Fibroblast of upper back skin (primary cell): ENCODE measurements at places on chromosomes 5 and 9.

GRCh38 chr5:139027150-139027549 lies 152.0 kb upstream of the LRRTM2 start:
- DNase-seq: no peak

DNA sequence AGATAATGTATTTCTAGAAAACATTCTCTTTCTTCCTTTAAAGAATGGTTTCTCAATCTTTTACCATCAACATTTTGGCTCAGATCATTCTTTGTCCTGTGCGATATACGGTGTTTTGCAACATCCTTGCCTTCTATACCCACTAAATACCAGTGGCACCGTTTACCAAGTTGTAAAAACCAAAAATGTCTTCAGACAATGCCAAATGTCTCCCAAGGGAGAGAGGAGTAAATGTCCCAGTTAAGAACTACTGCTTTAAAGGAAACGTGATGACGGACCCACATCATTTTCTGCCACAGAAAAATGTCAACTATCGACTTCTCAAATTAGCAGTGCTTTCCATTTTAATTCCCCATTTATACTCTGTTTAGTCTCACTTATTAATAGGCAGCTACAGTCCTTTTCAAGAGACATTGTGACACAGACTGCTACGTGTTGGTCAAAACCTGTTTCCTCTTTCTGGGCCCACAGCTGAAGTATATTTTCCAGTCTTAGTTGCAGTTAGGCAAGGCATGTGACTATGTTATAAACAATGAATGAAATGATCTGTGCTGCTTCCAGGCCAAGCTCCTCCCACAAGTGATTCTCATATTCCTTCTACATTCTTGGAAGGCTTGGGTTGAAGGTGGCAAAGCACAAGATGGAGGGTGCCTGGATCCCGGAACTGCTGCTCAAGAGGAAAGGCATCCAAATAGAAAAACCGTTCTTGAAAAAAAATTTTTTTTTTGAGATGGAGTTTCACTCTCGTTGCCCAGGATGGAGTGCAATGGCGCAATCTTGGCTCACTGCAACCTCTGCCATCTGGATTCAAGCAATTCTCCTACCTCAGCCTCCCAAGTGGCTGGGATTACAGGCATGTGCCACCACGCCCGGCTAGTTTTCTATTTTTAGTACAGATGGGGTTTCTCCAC lies 8.8 kb downstream of the PRXL2C start:
- peak; percentile 67 for DNase-seq

GRCh38 chr5:131230406-131230805 lies 33.4 kb upstream of the CDC42SE2 start:
- DNase-seq: no peak

GRCh38 chr5:158390577-158390976 lies 531.6 kb upstream of the CLINT1 start:
- peak; percentile 90 for DNase-seq

- peak; percentile 57 for DNase-seq
Measured at GRCh38 chr5:174311531-174312269, 266.2 kb downstream of the NSG2 start.

GRCh38 chr9:90697808-90698207 lies 55.2 kb upstream of the DIRAS2 start:
- no peak for DNase-seq

DNA sequence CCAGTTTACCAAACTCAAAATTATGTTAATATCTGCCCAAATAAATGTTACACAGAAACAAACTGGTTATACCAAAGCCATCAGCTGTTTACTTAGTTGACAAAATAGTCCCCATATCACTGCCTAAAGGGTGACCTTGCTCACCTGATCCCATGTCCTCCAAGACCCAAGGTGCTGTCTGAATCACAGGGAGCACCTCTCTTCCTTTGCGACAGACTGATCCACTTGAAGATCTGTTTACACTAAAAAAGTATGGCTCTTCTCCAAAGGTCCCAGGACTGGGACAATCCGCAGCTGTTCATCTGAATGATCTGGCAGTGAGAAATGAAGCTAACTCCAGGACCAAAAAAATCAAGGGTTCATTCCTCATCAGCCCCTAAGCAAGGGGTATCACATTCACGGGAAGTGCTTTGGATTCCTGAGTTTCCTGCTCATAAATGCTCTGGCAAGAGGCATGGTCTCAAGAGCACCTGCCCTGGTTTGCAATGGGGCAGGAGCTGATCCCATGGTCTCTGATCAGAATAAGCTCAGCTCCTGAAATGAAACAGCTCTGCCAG lies 5.0 kb downstream of the PRUNE2 start:
- no peak for DNase-seq

GRCh38 chr5:176906126-176906525 lies 7.0 kb upstream of the HK3 start:
- no peak for DNase-seq

DNA sequence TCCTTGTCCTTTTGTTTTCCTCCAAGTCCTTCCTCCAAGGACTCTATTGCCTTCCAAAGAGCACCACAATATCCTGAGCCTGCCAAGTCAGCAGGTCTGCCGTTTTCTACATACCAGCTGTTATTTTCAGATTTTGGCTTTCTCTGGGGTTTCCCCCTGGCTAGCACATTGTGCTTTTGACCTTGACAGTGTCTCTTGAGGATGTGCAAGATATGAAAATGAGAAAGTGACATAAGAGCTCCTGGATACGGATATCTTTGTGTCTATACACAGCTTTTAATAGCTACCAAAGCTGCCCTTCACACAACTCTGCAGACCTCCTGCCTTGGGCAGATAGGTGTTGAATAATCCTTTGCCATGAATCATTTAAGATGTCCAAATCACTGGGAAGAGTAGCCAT lies 67.0 kb downstream of the HAPLN1 start:
- no peak for DNase-seq

DNA sequence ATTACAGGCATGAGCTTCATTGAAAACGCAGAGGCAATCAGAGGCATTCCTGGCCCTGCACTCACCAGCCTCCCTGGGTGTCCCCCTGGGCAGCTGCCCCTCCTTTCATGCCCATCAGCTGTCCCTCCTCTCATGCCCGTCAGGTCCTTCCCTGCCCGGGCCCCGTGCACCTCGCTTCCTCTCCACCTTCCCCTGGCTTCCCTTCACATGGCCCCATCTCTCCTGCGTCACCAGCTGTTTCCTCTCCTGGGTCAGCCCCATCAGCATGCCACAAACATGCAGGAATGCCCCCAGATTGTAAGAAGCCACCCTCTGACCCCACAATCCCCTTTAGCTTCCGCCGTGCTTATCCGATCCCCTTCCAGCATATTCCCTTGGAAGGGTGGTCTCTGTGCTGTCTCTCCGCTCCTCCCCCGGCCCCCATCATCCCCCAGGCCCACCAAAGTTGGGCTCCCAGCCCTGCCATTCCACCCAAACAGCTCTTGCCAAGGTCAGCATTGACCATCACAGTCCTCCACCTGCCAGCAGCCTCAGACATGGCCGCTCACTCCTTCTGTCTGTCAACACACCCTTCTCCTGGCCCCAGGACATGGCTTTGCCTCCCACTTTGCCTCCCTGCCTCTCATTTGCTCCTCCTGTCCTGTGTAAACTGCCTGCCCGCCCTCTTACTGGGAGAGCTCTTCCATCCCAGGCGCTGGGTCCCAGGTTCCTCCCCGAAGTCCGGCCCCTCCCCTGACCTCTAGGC lies 98.6 kb upstream of the IER5L start:
- no peak for DNase-seq

- DNase-seq: no peak
Measured at GRCh38 chr9:103533318-103533717, 538.2 kb downstream of the CYLC2 start.

DNA sequence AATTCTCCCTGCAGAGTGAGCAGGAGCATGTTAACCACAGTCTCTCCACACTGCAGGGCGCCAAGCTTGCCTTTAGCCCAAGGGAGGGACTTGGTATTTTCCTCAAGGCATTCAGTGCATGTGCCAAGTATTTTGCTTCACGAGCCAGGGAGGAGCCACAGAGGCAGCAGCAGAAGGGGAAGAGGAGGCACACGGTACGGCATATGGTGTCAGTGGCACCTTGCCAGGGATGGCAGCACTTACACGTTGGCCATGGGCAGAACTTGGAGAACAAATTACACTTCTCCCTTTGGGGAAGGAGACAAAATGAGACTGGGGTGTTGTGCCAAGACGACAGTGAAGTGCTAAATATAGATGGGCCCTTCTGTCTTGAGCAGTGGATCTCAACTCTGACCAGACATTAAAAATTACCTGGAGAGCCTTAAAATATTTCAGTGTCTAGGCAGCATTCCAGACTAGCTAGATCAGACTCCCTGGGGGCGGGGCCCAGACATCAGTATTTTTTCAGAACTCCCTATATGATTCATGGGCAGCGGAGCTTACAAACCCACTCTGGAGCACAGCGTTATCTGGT lies 155.8 kb downstream of the DRD1 start:
- DNase-seq: peak; percentile 94

- peak; percentile 67 for DNase-seq
Measured at GRCh38 chr9:131657940-131658339, 81.9 kb downstream of the RAPGEF1 start.

DNA sequence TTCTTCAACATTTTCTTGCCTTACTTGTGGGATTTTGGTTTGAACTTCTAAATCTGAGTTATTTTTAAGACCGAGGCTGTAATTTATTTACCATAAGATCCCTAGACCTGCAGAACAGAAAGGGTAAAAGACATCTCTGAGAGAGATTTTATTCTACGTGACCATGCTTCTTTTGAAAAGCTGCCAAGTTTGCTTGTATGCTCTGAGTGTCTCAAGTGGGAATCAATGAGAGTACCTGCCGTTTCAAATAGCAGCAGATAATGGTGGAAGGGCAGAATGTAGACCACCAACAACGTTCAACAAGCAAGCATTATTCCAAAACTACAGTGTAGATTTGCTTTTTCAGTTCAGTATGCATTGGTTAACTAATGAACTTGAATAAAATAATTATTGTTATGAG lies 108.6 kb upstream of the MINAR2 start:
- DNase-seq: no peak

DNA sequence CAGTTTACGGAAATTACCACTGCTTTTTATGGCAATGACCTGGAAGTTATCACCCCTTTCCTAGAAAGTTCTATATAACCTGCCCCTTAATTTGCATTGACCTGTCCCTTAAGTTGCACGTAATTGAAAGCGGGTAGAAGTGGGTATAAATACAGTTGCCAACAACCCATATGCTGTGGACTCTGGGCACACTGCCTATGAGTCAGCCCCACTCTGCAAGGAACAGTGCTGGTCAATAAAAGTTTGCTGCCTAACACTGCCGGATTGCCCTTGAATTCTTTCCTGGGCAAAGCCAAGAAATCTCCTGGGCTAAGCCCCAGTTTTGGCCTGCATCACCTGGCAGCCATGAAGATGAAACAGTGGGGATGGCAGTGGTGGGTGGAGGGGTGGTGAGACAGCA lies 23.9 kb upstream of the CLPTM1L start:
- DNase-seq: no peak

GRCh38 chr5:174599992-174600391 lies 124.4 kb upstream of the MSX2 start:
- DNase-seq: no peak

DNA sequence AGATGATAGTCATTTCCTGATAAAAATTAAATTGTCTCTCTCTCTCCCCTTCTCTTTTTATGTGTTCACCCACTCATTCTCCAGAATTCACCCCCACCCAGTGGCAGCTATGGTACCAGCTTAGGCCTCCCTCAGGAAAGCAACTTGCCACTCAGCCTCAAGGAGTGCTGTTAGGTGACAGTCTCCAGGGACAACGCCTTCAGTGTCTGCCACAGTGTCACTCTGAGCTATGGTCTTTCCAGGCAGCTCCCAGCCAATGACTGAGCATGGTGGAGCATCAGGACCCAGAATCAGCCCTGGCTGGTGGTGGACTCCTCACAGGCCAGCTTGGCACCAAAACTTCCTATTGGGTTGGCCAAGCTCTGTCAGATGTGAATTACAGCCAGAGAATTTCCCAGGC lies 140.9 kb upstream of the PIK3R1 start:
- DNase-seq: no peak

DNA sequence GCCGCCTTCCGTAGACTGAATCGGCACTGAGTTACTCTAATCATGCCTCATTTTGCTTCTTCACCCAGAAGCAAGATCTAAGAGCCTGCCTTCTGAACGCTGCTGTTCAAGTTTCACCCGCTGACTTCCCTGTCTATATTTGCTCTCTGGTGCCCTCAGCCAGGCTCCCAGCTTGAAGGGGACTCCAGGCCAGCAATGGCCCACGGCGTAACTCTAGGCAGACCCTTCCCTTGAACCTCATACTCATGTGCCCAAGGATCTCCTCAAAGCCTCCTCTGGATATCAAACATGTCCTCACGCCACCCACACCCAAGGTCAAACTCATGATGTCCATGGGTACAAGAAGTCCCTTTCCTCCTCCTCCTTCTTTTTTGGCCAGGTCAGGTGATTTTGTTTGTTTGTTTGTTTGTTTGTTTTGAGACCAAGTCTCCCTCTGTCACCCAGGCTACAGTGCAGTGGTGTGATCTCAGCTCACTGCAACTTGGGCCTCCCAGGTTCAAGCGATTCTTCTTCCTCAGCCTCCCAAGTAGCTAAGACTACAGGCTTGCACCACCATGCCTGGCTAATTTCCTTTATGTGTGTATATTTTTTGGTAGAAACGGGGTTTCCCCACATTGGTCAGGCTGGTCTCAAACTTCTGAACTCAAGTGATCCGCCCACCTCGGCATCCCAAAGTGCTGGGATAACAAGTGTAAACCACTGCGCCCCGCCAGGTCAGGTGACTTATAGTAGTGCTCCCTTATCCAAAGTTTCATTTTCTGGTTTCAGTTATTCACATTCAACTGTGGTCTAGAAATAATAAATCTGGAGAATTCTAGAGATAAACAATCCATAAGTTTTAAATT lies 239.0 kb downstream of the SYK start:
- no peak for DNase-seq

- DNase-seq: peak; percentile 80
Measured at GRCh38 chr5:132294728-132295504, 722 bp downstream of the SLC22A4 start.

- DNase-seq: no peak
Measured at GRCh38 chr9:93543117-93543516, 33.3 kb upstream of the PHF2 start.

DNA sequence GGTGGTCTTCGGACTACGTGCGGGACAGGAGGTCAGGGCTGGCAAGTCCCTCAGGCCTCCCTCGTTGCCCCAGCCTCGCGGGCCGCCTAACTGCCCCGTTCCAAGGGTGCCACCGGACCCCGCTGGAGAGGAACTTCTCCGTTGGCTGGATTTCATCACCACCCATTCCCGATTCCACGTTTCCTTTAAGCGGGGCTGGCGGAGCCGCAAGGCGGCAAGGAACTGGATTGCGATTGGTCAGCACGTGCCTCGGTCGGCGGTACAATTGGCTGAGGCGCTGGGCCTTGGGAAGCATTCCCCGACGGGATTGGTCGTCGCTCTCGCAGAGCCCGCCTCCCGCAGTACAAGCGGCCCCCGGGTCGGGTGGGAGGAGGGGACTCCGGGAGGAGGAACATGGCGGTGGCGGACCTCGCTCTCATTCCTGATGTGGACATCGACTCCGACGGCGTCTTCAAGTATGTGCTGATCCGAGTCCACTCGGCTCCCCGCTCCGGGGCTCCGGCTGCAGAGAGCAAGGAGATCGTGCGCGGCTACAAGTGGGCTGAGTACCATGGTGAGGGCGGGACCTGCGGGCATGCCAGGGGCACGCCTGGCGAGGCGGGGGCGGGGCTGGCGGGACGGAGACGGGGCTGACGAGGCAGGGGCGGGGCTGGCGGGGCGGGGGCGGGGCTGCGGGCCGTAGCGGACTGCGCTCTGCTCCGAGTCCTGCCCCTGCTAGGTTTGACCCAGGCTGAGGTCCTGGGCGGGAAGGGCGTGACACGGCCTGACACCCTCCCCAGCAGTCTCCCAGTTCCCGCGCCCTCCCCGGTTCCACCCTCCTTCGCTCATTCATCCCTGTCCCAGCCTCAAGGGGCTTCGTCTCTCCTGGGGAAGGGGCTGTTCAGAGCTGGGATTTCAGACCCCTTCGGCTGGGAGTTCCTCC lies at the start of gene PHPT1:
PHPT1 (plus strand) TSS at position 372 of the 922 bp plus-strand sequence; CDS start at position 394, 22 bp downstream.
- peak; percentile 99 for DNase-seq
